ENCODE measurements at places on chromosomes 1 and 21.

- DNase-seq, result no peak
These were observed 115.8 kb downstream of the NR5A2 start for GRCh38 chr1:200143347-200143746.

GRCh38 chr1:115311474-115311989, 26.5 kb downstream of the NGF start:
- no peak for DNase-seq

DNA sequence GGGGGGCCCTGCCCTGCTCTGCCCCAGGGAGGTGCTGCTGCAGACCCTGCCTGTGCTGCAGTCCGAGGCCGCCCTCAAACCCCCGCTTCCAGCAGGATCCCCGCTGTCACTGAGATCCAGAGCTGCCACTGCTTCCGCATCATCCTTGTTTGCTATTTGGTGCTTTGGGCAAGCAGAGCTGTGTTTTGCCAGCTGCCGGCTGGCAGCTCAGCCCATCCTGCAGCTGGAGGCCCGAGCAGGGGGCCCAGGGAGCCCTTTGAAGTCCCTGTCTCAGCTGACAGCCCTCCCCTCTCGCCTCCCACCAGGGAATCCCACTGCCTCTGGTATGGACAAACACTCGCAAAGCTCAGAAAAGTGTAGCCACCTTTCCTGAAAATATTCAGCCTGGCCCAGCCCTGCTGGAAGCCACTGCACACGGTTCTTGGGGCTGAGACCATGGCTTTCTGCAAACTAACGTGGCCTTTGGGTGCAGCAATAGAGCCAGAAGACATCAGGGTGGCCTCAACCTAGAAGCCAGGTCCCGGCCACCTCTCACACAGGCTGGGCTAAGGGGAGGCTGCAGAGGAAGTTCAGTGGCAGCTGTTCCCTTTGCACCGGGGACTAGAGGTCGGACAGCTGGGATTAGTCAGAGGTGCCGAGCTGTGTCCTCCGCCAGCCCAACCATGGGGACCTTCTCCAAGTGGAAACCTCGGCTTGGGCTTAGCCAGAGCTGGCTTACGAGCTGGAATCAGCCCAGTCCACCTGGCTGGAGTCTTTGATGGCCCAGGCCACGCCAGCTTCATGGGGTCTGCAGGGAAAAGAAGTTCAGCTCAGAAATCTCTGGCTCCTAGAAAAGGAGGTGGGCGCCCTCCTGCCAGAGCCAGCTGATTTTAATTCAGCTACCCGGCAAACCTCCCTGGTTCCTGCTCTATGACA, 107.1 kb downstream of the SPSB1 start:
- DNase-seq, result no peak

GRCh38 chr1:177915641-177916040, 54.2 kb downstream of the SEC16B start:
- no peak for DNase-seq

- no peak for DNase-seq
These were observed 3.4 kb downstream of the FCER1G start for GRCh38 chr1:161218301-161219077.

DNA sequence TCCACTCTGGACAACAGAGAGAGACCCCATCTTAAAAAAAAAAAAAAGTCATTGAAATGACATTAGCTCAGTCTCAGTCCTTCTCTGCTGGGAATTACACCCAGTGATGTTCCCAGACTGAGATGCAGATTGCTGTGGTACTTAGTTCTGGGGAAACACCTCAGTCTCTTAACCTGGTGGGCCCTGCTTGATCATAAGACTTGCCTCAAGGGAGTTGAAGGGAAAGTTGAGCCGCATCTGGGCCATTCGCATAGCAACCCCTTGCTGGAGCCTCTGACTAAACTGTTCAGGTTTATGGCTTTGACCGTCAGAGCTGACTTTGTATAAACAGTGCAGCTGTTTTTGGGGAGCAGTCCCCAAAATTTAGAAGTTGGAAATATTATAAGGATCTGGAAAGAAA, 13.4 kb downstream of the FCRL4 start:
- DNase-seq, result no peak
